Right renal pelvis (tissue), 4 donors: ENCODE measurements at places on chromosomes 11 and 22. TPM values are rescaled to one million over a fixed set of nuclear protein-coding genes. Genes with fewer than 3 reads are reported as not detected.

DNA sequence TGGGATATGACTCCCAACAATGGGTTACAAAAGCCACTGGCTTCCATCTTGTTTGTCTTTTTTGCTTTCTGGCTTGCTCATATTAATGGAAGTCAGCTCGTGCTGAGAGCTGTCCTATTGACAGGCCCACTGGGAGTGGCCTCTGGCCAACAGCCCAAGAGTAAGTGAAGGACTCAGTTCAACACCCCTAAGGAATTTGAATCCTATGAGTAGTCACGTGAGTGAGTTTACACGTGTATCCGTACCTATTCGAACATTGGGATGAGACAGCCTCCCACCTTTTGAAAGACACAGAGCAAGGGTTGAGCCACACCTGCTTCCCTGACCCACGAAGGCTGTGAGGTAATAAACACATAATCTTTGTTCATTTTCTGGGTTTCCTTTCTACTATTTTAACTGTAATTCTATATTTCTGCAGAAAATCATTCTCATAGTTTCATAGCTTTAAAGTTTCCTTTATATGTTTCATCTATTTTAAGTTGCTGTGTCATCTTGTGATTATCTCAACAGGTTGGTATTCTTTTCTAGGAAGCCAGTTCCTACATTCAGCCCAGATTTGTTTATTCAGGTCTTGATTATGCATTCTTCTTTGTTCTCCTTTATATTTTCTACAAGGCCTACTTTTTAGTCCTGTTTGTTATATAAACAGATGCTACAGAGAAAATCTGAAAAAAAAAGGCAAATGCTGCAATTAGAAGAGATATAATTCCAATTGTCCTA is 802.3 kb downstream of the CNTN5 start:
- no peak for DNase-seq

- no peak for DNase-seq
Measured at GRCh38 chr11:117486059-117486458, 158.4 kb downstream of the CEP164 start.

GRCh38 chr11:62337303-62338181 is at the start of gene ASRGL1:
Gene ASRGL1, plus strand, starts transcription at chr11:62337448. Its CDS starts 530 bp downstream, at chr11:62337978.
- peak; percentile 63 for DNase-seq

- DNase-seq = no peak
Measured at GRCh38 chr22:46460857-46461256, 76.6 kb downstream of the CELSR1 start.

- DNase-seq = no peak
Measured at GRCh38 chr11:93686812-93687211, 25.3 kb downstream of the CEP295 start.

- no peak for DNase-seq
Measured at GRCh38 chr11:105670811-105671210, 60.9 kb downstream of the GRIA4 start.

- no peak for DNase-seq
Measured at GRCh38 chr11:12509371-12509770, 132.0 kb downstream of the PARVA start.

DNA sequence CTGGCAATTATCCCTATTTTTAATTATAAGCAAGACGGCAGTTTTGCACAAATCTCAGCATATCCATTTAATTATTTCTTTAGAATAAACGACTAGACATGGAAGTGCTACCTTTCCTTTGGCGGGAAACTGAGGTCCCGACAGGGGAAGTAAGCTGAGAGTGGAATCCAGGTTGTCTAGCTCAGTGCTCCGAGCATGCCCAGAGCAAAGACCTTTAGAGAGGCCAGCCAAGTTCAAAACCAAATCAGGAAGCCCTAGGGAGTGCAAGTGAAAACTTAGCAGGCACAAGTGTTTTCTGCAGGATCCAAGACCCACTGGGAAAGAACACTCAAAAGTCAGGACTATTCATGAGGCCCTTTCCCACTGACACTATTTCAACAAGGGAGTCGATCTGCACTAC is 22.7 kb upstream of the SCN2B start:
- DNase-seq = no peak

DNA sequence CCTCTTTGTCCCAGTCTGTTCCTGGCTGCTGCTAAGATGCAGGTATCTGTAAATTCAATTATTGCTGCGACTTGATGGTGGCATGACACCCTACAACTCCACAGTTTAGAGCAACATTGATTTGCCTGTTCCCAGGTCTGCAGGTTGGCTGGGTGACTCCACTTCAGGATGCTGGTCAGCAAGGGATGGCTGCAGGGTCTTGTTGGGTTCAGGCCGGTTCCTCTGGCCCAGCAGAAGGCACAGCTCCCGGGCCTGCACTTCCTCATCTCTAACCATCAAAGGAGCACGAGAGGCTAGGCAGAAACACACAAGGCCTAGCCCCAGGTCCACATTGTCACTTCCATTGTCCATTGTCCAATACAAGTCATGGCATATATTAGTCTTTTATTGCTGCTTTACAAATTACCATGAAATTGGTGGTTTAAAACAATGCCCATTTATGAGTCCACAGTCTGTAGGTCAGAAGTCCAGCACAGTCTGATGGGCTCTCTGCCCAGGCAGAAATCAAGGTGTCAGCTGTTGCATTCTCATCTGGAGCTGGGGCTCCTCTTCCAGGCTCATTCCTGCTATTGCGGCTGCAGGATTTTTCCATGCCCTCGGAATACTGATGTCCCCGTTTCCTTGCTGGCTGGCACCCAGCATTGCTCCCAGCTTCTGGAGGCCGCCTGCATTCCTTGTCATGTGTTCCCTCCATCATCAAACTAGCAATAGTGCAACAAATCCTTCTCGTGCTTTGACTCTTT is 96.6 kb upstream of the LMO1 start:
- DNase-seq = no peak

DNA sequence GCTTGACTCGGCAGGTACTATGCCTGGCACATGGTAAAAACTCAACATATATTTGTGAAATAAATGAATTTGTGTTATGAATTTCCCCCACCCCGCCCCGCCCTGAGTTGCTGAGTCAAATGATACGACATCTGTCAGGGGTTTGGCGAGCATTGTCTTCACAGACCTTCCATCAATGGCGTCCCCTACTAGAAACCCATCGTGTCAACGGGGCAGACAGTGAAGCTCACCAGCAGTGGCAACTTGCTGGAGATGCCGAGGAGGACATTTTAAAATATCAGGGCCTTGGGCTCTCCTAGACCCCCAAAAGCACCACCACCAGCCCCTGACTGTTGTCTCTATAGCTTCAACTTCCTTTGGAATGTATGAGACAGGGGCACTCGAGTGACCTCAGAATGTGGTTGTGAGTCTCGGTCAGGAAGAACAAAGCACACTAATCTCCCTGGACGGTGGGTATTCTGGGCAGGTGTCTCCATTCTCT is 761 bp upstream of the NXF1 start:
- DNase-seq = no peak

DNA sequence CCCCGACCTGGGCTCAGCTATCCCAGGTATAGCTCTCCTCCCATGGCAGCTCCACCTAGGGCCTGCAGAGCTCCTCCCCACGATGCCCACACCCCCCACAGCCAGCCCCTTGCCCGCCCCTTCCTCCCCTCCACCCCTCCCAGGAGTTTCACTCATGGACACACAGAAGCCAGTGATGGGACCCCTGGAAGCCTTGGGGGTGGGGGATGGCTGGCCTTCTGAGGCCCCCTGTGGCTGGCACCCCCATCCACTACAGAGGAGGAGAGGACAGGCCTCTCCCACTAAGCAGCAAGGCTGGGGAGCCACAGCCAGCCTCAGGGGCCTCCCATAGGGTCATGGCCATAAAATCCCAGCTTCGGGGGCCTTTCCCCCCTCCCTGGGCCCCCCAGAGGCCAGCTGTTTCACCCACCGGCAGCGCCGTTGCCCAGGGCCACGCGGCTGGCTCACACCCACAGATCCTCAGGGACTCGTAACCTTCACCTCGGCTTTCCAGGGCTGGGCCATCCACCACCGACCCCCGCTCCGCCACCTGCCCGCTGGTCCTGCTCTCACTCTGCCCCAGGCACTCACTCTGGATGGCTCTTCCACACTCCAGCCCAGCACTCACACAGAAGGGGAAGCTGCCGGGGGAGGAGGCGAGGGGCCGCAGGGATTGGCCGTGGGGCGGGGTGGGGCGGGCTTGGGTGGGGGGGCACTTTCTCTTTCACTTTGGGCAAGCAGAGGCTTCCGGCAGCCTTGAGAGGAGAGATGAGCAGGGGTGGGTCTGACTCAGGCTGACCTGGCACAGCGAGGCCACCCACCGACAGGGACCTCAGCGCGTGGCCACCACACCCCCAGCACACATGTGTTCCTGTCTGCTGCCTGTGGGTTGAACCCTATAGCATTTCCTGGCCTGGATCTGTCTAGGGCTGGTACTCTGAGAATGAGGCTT is 2.2 kb downstream of the SLC25A22 start:
- DNase-seq = no peak

GRCh38 chr11:94452988-94453387 is 40.7 kb downstream of the MRE11 start:
- DNase-seq = no peak

DNA sequence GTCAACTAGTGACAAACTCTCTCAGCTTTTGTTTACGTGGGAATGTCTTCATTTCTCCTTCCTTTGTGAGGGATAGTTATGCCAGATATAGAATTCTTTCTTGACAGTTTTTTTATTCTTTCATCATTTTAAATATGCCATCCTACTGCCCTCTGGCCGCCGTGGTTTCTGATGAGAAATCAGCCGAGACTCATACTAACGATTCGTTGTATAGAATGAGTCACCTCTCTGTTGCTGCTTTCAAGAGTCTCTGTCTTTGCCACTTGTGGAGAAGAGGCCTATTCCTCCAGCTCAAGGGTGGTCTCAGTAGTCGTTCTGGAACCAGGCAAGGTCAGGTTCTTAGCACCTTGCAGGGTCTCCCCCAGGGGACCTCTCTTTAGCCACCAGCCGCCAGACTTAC is 8.0 kb downstream of the MYO7A start:
- DNase-seq = no peak

DNA sequence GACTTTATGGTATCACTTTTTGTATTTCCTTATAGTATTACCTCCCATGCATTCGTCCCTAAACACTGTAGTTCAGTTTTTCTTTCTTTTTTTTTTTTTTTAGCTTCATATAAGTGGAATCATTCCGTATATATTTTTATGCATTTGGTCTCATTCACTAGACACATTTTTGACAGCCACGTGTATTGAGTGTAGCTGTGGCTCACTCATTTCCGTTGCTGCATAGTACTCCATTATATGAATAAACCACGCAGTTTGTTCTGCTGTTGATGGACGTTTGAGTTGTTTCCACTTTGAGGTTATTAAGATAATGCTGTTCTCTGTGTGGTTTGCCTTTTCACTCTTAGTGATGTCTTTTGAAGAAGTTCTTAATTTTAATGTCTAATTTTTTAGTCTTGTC is 8.4 kb downstream of the APLP2 start:
- DNase-seq = no peak

- DNase-seq = no peak
Measured at GRCh38 chr22:35148866-35149548, 83.0 kb downstream of the ISX start.

DNA sequence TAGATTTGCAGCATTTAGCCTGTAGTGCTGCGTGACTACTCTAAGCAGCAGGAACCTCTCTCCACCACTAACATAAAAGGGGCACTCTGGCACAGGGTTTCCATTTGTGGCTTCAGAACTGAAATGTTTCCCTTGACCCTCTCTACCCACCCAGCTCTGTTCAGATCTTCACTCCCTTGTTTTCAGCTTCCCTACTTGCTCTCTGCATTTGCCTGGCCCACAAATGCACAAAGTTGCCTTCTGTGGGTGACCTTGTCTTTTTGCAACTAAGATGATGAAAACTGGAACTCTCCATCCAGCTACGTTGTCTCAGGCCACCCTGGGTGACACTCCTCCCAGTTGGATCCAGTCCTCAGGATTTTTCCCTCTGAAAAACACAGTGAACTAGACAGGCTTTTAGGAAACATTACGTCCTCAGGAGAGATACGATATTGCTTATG is 19.8 kb upstream of the PSMA1 start:
- no peak for DNase-seq

- DNase-seq = no peak
Measured at GRCh38 chr11:83456566-83456965, 170.4 kb upstream of the CCDC90B start.

HTR3B gene
- polyA plus RNA-seq = not detected

PRODH gene
- 16.3 TPM for polyA plus RNA-seq

PTGDR2 gene
- 0.21 TPM for polyA plus RNA-seq

ZNF214 gene
- polyA plus RNA-seq = 13.2 TPM

KCNJ11 gene
- 3.2 TPM for polyA plus RNA-seq

XKR3 gene
- not detected for polyA plus RNA-seq

BSX gene
- not detected for polyA plus RNA-seq

SFI1 gene
- polyA plus RNA-seq = 23.5 TPM

PNPLA5 gene
- polyA plus RNA-seq = 0.12 TPM

HIC2 gene
- 8.9 TPM for polyA plus RNA-seq

C22orf39 gene
- polyA plus RNA-seq = 43.3 TPM
